Activated CD4-positive, alpha-beta T cell treated with anti-CD3 and anti-CD28 coated beads, Interleukin-2, Interleukin-4, amounts not matched to agents 100 ng/mL and 50 ng/mL, durations not matched to agents 16 hours and 8 hours (primary cell): ENCODE measurements at places on chromosomes 12 and 14.

DNA sequence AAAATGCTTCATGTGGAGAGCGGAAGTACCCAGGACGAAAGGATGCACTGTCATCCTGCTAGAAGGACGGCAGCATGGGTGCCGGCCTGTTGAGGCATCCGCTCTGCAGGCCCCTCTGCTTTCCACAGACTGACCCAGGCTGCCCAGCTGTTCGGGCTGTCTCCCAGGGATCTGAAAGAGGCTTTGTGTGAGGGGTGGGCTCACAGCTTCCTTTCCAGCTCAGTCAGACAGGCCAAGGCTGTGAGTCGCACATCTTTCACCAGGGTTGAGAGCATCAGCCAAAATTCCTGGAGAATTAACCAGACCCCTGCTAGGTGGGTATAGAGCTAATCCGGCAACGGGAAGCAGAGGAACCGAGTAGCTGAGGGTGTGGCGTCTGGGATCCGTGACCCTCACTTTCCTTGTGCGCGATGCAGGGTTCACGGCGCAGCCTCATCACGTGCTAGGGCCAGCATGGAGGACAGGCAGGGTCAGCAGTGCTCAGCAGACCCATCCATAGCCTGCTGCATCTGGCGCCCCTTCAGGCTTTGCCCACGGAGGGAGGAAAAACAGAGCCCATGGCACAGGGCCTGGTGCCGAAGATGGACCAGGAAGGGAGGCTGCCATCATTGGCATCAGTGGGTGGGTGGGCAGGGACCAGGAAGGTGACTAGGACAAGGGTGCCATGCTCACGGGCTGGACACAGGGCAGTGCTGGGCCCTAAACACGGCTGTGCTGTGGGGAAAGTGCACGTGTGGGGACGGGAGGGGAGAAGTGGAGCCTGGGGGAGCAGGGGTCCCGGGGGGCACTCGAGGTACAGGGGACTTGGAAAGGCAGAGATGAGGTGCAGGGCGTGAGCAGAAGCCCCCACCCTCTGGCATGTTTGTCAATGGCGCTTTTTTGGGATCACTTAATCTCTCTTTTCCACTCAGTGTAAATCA is 9.2 kb upstream of the SIVA1 start:
- no peak for DNase-seq

DNA sequence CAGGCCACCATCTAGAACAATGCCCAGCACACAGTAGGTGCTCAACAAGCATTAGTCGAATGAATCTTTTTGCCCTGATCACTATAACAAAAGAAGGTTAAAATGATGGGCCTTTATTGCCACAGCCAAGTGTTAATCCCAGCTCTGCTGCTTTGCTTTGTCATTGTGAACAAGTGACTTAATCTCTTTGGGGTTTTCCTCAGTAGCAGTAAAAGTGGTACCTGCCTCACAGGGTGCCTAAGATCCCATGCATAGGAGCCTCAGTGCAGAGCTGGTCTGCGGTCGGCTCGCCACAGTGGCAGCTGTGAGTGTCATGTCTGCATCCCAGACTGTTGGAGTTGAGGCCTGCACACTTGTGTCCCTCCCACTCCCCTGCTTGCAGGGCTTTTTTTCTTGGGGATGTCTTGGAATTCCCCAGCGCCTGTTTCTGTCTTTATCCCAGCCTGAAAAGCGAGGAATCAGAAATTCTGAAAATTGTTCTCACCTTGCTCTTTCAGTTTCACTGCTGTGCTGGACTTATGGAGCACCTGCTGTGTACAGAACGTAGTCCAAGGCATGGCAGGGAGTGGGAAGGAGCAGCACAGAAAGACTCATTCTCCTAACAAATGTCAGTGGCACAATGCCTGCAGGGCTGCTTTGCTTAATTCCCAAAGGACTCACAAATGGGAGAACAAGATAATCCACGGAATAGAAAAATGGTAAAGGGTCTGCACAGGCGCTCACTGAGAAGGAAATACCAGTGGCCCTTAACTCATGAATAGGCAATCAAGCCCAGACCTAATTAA is 90.8 kb downstream of the EML1 start:
- no peak for DNase-seq

GRCh38 chr12:46547421-46548354 is 175.1 kb upstream of the SLC38A2 start:
- no peak for DNase-seq

DNA sequence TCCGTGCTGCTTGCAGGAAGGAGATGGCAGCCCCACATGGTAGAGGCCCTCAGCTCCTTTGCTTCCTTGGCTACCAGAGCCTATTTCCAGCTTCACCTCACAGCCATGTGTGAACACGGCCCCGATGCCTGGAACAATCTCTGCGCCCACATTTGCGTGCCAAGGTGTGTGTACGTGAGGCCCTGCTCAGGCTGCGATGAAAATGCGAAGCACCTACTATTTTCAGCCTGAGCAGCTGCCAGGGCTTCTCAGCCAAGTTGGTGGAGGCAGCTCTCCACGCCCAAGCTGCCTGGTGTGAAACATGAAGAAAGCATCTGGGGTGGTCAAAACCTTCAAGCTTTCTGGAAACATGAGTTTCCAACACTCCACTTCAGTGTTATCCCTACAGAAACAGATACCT is 177.8 kb upstream of the EGLN3 start:
- DNase-seq, result no peak

DNA sequence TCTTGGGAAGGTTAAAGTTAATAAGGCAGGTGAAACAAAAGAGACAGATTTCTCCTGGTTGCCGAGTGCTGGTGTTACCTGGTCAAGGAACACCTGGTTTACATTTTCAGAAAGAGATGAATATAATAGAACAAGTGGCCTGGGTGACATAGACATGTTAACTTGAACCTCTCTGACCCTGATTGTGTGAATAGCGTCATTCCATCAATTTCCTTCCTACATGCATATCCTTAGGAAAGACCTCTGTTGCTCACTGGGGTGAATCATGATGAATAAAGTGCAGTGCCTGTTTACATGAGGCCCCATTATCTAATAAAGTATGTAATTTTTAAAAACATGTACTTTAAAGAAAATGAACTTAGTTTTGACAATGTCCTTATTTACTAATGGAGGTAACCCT is 1822.9 kb upstream of the FLRT2 start:
- no peak for DNase-seq
